Tibial nerve (tissue), 4 donors: ENCODE measurements at places on chromosomes 3 and 15.

- no peak for DNase-seq
These were observed 307.1 kb downstream of the TLE3 start for GRCh38 chr15:69790632-69791031.

GRCh38 chr3:112136046-112136445 lies 3.0 kb upstream of the GCSAM start:
- DNase-seq = no peak

DNA sequence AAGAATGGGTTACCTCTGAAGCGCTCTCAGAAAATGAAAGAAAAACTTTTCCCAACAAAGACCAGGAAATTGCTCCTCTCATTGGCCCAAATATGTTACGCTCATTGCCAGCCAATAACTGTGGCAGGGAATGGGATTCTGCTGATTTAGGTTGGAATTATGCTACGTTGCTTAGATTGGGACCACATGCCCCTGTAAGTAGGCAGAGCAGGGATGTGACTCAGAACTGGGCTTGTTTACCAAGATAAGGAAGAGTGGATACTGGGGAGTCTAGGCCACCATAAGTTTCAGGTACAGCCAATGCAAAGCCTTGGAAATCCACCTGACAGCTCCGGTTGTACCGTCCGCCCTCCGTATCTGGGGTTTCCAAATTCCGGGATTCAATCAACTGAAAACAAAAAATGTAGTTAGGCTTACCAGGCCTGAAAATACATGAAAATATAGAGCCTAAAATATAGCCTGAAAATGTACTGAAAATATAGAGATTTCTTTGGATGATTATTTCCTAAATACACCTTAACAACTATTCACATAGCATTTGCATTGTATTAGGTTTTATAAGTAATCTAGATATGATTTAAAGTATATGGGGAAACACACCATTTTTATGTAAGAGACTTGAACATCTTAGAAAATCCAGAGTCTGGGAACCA lies 1.5 kb upstream of the TCF12 start:
- DNase-seq = no peak

GRCh38 chr15:71444866-71445590 lies 329.8 kb downstream of the THSD4 start:
- DNase-seq = no peak

- DNase-seq = no peak
These were observed 39.6 kb downstream of the LIPC start for GRCh38 chr15:58471348-58471747.
